Hippocampal formation (tissue), 2 donors: ENCODE measurements at places on chromosomes 16 and 17.

GRCh38 chr17:560432-560873, 154.2 kb downstream of the VPS53 start:
- DNase-seq = no peak

DNA sequence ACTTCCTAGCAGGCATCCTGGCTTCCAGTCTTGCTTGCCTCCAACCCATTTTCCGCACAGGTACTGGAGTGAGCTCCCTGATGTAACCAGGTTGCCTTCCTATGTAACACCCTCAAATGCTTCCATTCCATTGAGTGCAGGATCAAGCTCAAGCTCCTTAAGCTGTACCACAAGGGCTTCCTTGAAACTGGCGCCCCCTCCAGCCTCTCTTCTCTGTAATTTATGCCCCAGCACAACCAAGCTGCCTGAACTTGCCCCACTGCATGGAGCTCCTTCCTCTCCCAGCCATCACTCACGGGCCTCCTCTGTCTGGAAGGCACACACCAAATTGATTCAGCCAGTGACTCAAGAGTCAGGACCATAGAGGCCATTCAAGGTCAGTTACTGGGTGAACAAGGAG, 234.8 kb upstream of the RPL38 start:
- no peak for DNase-seq

- no peak for DNase-seq
Measured at GRCh38 chr16:30885196-30885595, 8.7 kb downstream of the BCL7C start.

DNA sequence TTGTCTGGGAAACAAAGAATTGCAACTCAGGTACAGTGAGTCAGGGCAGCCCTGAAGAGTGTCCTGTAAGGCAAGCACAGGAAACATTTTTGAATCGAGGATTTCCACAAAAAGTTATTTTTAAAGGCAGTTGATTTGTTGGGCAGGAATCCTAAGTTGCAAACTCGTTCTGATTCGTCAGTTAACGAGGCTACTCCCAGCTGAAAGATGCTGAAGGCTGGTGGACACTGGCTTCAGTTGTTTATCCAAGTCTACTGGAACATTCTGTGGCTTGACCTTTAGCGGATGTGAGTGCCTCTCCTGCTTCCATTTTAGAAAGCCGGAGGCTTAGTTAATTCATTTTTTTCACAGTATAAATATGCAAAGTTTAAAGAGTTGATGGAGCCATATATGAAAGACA, 84.2 kb downstream of the KCNJ12 start:
- no peak for DNase-seq

DNA sequence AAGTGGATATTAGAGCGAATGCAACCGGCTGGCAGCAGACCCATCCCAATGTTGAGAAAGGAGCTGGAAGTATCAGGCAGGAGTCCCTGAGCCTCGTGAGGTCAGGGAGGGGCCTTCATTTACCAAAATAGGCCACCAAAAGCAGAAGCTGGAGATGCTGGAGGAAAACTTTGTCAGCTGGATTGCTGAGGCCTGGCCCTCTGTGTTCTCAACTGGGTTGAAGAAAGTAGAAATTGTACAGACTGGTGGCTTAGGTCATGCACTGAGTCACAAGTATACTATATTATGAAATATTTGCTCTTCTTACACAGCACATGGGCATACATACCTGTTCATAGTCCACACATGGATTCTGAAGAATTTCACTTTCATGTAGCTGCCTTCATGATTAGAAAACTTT, 23.2 kb upstream of the TEKT3 start:
- no peak for DNase-seq

- DNase-seq = no peak
Measured at GRCh38 chr17:70862295-70862694, 693.0 kb downstream of the KCNJ2 start.

DNA sequence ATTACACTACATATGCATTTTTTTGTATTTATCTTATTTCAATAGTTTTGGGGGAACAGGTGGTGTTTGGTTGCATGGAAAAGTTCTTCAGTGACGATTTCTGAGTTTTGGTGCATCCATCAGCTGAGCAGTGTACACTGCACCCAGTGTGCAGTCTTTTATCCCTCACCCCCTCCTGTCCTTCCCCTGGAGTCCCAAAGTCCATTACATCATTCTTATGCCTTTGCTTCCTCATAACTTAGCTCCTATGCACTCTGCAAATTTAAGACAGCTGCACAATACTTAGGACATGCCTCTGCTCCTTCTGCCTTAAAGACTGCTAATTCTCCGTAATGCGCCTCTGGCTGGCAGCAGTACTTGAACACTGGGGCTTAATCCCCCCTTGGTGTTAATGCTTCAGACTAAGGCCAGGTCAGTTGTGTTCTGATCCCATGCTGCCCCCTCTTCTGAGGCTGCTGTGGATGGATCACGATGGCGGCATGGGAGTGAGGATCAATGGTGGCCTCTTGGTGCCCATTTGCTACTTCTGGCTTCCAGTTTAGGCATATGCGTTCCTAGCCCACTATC, 146.2 kb downstream of the PARN start:
- no peak for DNase-seq

GRCh38 chr16:1258906-1259759, 3.3 kb downstream of the TPSD1 start:
- no peak for DNase-seq

DNA sequence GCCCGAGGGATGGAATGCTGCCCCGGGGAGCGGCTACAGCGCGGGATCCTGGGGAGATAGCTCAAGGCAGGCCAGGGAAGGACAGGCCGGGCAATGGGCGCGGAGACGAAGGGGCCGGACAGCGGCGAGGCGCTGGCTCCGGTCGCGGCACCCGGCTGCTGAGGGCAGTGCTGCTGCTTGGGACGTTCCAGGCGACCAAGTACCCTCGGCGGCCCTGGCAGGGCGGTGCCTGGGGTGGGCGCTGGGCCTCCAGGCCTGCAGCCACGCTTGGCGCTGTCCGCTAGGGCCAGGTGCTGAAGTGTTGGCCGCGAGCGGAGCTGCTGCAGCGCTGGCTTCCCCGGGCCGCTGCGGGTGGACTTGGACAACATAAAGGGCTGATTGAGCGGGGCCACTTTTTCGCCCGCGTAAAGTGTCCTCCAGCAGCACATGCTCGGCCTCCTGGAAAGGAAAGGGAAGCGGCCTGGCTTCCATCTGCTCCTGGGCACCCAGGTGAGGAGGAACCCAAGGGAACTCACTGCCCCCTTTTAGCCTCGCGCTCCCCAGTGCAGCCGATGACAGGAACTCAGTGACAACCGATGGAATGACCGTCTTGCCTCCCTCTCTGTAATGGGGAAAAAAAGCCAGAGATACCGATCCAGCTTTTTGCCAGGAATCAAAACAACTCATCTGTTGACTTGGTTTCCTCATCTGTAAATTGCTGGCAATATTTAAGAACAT, 23.7 kb downstream of the CLEC3A start:
- DNase-seq = no peak

DNA sequence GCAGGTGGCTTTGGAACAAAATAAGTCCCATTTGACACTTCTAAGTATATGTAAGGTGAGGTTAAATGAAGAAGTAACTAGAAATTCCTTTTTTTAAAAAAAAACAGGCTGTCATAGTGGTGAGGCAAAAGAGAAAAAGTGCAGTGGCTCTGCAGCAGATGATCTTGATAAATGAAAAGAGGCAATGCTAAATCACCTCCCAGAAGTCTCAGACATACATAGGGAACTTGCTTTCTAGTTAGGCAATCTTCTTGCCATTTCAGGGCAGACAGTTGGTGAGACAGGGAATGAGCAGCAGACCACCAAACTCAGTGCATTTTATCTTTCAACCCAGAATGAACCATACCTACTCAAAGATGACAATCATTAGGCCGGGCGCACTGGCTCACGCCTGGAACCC, 90.8 kb downstream of the MYO1D start:
- no peak for DNase-seq

GRCh38 chr16:4882000-4882632, 34.8 kb downstream of the UBN1 start:
- no peak for DNase-seq

- DNase-seq = peak; percentile 98
Measured at GRCh38 chr17:20189302-20189701, 180.1 kb downstream of the SPECC1 start.

DNA sequence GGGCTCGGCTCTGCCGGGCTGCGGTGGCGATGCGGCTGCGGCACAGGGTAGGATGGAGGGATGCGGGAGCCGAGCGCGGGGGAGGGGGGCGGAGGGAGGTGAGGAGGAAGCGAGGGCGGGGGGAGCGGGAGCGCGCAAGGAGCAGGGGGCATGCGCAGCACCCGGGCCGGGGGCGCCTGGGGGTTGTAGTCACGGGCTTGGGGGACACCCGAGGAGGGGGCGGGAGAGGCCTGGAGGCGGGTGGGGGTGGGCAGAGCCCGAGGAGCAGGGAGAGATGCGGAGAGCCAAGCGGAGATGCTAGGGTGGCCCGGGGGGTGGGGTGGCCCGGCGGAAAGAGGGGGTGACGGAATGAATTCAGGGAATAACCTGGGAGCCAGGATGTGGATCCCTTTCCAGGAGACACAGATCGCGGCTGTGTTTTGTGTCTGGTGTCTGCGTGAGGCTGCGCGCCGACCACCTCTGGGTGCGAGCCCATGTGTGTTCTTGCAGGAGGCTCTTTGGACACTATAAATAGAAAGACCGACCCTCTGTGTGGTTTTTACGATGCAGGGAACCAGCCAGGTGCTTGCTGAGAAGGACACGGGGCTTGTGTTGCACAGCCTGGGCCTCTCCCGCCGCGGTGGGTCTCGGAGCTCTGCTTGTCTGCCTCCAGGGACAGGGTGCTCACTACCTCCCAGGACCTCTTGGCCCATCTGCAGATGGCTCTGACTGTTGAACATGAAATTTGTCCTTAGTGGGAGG, at the start of gene STX1B:
Gene STX1B (minus strand): TSS at position 54 of the 741 bp plus-strand sequence. CDS start 242 bp downstream, outside the sequence.
- DNase-seq = peak; percentile 30

- DNase-seq = no peak
Measured at GRCh38 chr17:77325577-77326075, 184.9 kb downstream of the SEC14L1 start.

DNA sequence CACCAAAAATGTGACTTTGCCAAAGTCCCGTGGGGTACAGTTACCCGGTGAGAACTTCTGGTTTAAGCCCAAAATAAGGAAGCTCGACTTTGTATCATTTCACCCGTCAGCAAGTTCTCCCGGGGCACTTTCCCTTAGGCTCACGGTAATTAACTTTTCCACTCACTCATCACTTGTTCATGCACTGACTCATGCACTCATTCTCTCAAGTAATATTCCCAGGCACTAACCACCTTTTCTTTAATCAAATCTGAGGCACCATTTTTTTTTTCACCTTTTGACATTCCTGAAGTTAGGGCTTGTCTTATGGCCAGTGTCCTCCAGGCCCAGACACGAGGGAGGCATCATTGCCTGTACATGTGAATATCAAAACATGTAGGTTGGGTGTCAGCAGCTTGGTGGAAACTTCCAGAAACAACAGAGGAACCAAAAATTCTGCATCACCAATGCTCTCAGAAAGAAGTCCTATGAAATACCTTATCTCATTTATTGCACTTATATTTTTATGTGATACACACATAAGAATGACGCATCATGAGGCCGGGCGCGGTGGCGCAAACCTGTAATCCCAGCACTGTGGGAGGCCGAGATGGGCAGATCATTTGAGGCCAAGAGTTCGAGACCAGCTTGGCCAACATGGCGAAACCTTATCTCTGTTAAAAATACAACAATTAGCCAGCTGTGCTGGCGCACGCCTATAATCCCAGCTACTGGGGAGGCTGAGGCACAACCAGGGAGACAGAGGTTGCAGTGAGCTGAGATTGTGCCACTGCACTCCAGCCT, 36.1 kb upstream of the ATP2C2 start:
- no peak for DNase-seq

GRCh38 chr17:73069164-73069770, 23.2 kb downstream of the SLC39A11 start:
- DNase-seq = no peak

GRCh38 chr17:46777943-46778915, 40.3 kb downstream of the WNT3 start:
- no peak for DNase-seq

DNA sequence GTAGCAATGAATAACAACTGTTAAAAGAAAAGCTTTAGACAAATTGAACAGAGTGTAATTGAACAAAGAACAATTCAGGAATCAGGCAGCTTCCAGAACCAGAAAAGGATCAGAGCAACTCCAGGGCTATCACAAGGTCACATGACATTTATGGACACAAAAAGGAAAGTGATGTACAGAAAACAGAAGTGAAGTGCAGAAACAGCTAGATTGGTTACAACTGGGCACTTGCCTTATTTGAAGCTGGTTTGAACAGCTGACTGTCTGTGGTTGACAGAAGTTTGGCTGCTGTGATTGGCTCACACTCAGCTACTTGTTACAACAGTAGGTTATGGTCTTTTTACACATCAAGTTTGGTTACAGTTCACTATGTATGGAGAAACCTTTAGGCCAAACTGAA, 14.8 kb downstream of the EFCAB5 start:
- DNase-seq = no peak

GRCh38 chr17:33124871-33125551, 133.4 kb downstream of the SPACA3 start:
- DNase-seq = no peak

- no peak for DNase-seq
Measured at GRCh38 chr17:9531034-9531433, 44.6 kb downstream of the STX8 start.

DNA sequence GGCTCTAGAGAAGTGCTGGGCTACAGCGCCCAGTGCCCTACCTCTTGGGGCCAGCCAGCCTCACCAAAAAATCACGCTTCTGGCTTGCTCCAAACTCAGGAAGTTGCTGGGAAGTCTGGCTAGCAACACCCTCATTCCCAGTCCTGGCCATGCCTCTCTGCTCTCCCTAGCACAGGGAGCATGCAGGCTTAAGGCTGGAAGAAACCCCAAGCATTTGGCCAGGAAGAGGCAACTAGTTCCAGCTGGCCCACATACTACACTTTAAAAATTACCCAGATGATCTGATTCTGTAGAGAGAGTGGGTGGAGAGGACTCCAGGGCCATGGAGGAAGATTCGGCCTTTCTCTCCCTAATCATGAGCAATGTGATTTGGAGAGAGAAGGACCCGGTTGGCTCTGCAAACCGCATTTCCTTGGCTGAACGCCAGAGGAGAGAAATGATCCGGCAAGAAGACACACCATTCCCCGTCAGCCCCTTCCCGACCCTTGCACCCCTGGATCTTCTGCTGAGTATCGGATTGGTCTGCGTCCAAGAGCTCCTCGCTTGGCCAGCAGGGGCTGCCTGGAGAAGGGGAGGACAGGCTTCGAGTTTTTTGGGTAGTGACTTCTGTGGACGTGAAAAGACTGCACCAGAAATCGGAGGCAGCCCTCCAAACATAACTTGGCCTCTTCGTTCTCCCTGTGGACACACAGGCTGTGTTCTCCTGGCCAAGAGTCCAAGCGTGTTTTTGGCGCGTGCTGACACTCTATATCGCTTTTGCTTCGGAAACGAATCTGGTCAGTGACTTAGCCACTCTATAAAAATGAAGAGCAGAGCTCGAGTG, 406.3 kb downstream of the WWOX start:
- peak; percentile 41 for DNase-seq
